ENCODE measurements at places on chromosomes 16 and 17. TPM values are rescaled to one million over a fixed set of nuclear protein-coding genes. Genes with fewer than 3 reads are reported as not detected.

Gene CACNG3
- not detected for polyA plus RNA-seq

Gene PLD6
- 5.3 TPM for polyA plus RNA-seq

Gene KRT12
- 0.10 TPM for polyA plus RNA-seq

Gene CSH1
- polyA plus RNA-seq = 21.3 TPM

Gene TMC7
- polyA plus RNA-seq = 3.7 TPM

Gene CDH13
- 3.0 TPM for polyA plus RNA-seq

Gene CCL17
- polyA plus RNA-seq = 0.43 TPM

Gene WNT9B
- polyA plus RNA-seq = 0.18 TPM

Gene PABPN1L
- not detected for polyA plus RNA-seq

Gene BICDL2
- 5.5 TPM for polyA plus RNA-seq

Gene GLG1
- polyA plus RNA-seq = 139 TPM

Gene HOXB13
- polyA plus RNA-seq = not detected

Gene KIF18B
- 15.5 TPM for polyA plus RNA-seq

Gene CPHXL2
- not detected for polyA plus RNA-seq

Gene KCNJ18
- polyA plus RNA-seq = not detected

Gene TMEM100
- 40.4 TPM for polyA plus RNA-seq

Gene NTN1
- polyA plus RNA-seq = 10.6 TPM

Gene CTRL
- polyA plus RNA-seq = 7.1 TPM

Gene GSDMA
- 0.77 TPM for polyA plus RNA-seq

All from left lung (tissue), 14 donors.